Activated naive CD4-positive, alpha-beta T cell treated with anti-CD3 and anti-CD28 coated beads, Interleukin-2, amount 50 U/mL, for 16 hours (primary cell): ENCODE measurements at places on chromosomes 6 and 20.
A peak's percentile ranks its signal among the peaks of the same experiment; 100 is the strongest.

GRCh38 chr20:44209686-44210405 lies 725 bp downstream of the OSER1 start:
- peak; percentile 20 for DNase-seq

- DNase-seq: no peak
Observed at GRCh38 chr20:32445539-32446273, 87.6 kb downstream of the ASXL1 start.

DNA sequence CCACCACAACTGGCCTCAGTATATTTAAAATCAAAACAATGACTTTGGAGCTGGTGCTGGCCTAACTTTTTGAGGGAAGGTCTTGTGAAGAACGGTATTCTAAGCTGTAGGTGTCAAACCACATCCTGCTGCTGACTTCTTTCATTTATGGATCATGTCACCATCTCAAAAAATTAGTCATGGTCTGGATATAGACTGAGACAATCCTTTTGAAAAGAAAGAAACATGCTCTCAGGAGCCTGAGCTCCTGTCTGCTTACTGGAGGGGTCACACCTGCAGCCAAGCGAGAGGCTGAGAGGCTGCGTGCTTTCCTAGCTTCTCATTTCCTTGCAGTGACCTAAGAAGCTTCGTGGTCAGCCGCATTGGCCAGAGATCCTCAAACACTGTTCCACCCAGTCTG lies 55.2 kb downstream of the TIAM2 start:
- peak; percentile 21 for DNase-seq

DNA sequence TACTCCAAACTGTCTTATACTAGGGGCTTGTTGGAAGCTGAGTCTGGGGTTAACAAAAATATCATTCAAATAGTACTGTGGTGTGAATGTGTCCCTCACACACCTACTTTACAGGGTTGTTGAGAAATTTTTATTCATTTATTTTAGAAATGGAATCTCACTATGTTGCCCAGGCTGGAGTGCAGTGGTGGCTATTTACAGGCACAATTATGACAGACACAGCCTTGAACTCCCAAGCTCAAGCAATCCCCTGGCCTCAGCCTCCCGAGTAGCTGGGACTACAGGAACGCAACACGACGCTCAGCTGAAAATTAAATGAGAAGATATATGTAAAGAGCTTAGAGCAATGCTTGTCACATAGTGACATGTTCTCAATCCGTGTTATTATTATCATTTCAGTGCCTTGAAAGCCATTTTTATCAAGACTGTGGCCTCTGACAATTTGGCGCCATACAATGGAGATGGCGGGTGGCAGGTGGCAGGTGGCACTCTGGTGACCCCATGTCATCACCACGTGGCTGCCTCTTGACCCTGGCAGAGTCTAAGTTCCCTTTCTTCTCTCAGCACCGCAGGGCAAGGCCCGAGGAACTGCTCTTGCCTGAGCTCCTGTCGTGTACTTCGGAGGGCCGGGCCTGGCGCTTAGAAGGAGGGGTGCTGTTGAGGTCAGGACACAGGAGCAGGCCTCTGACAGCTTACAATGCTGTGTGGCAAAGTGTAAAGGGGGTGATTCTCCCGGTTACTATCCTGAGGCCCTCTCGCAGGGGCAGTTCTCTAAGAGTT lies 64.5 kb downstream of the STX11 start:
- DNase-seq: no peak

GRCh38 chr20:56986931-56987720 lies 279.3 kb downstream of the BMP7 start:
- DNase-seq: no peak

DNA sequence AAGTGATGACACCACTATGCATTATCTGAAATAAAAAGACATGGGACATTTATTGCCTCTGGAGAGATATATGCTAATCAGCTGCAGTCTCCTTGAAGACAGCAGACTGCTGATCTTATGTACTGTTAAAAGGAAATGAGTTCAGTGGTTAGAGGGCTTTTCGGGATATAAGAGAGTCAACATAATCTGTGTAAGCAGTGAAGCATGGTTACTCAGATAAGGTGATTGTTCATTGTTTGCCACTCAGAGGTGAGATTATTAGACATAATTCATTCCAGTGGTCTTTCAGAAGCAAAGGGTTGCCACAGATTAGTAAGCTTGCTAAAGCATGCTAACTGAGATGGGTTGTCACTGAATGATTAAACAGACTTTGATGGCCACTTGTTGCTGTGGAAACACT lies 1450.7 kb upstream of the ADGRB3 start:
- DNase-seq: no peak

DNA sequence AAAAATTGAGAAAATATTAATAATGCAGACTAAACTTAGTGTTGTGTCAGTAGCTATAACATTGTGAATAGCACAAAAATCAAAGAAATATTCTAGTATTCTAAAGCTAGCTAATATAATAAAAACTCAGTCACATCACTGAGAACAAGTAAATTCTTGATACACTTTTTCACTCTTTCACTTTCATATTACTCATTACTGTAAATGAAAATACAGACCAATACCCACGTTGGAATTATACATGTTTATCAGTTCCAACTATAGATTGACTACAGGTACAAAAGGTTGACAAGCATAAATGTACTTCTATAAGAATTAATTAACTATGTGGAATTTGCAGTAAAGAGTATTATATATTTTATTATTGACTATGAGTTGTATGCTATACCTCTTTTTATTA lies 1043.4 kb upstream of the FLRT3 start:
- DNase-seq: no peak

GRCh38 chr6:168273441-168274036 lies 46.0 kb downstream of the DACT2 start:
- DNase-seq: no peak

- DNase-seq: no peak
Observed at GRCh38 chr6:44670146-44670545, 282.6 kb downstream of the CDC5L start.

GRCh38 chr20:51164731-51165130 lies 141.8 kb upstream of the KCNG1 start:
- no peak for DNase-seq
